ENCODE measurements at places on chromosomes 7 and 10. TPM values are rescaled to one million over a fixed set of nuclear protein-coding genes. Genes with fewer than 3 reads are reported as not detected.

Gene GNGT1
- total RNA-seq, result 0.41 TPM

Gene INA
- total RNA-seq, result not detected

Gene PCDH15
- total RNA-seq, result not detected

Gene PRSS2
- 41.5 TPM for total RNA-seq

Gene ERVW-1
- not detected for total RNA-seq

Gene PAPOLB
- total RNA-seq, result not detected

Gene CPEB3
- 5.6 TPM for total RNA-seq

Gene CPA4
- total RNA-seq, result not detected

Gene ANKRD2
- total RNA-seq, result not detected

Gene SEMA4G
- 24.9 TPM for total RNA-seq

Gene SLC16A9
- 38.5 TPM for total RNA-seq

Gene SGMS1
- 39.1 TPM for total RNA-seq

Gene NPC1L1
- 0.10 TPM for total RNA-seq

Gene IKZF1
- 7.5 TPM for total RNA-seq

Gene CFAP43
- 3.2 TPM for total RNA-seq

Gene AKR1C8
- 0.80 TPM for total RNA-seq

Gene UPK3B
- 12.8 TPM for total RNA-seq
